Femur (tissue), 1 donor: ENCODE measurements at places on chromosomes 2 and 18.

DNA sequence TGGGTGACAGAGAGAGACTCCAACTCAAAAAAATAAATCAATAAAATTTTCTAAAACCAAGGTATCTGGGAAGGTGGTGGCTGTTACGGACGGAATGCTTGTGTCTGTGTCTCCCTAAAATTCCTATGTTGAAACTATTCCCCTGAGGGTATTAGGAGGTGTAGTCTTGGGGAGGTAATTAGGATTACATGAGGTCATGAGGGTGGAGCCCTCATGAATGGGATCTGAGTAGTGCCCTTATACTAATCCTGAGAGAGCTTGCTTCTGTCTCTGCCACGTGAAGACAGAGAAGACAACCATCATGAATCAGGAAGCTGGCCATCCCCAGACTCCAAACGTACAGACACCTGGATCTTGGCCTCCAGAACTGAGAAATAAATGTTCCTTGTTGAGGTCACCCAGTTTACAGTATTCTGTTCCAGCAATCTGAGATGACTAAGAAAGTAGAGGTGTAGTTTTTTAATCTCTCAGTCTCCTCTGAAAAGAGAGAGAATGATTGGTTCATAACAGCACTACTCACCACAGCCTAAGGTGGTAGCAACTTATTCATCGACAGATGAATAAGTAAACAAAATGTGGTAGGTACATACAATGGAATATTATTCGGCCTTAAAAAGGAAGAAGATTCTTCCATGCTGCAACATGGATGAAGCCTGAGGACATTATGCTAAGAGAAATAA, 38.4 kb downstream of the TGFBRAP1 start:
- no peak for DNase-seq

DNA sequence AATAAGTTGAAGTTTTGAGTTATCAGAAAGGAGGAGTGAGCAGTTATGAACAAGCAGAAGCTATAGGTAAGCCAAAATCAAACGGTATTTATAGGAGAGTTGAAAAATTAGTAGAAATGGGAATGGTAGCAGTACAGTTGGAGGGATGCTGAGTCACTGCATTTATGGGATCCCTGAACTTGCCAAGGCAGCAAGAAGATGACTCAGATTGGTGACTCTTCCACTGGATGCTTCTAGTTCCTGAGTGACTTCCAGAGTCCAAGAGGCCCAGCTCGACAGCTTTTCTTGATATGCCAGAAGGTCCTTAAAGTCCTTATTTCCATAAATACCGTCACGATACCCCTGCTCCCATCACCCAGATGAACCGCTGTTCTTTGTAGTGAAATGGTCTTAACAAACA, 31.1 kb upstream of the ACTR3 start:
- DNase-seq: no peak

GRCh38 chr2:74558284-74559230, 4.0 kb downstream of the DOK1 start:
- DNase-seq: no peak

DNA sequence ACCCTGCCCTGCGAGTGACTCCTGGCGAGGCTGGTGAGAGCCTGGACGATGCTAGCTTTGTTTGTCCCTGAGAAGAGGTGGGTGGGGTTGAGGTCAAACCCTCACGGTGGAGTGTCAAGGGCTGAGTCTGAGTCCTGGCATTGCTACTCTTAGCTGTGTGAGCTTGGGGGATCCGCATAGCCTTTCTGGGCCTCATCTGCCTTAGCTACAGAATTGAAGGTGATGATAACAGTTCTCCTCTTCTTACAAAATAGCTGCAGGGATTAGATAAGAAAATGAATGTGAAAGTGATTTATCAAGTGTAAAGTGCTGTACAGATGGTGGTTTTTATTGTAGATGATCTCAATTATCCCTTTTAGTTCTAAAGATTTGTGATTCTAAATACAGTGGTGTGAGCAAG, 144.6 kb downstream of the LPIN1 start:
- no peak for DNase-seq

- no peak for DNase-seq
These were observed 1598.7 kb upstream of the ACVR2A start for GRCh38 chr2:146246002-146246735.

DNA sequence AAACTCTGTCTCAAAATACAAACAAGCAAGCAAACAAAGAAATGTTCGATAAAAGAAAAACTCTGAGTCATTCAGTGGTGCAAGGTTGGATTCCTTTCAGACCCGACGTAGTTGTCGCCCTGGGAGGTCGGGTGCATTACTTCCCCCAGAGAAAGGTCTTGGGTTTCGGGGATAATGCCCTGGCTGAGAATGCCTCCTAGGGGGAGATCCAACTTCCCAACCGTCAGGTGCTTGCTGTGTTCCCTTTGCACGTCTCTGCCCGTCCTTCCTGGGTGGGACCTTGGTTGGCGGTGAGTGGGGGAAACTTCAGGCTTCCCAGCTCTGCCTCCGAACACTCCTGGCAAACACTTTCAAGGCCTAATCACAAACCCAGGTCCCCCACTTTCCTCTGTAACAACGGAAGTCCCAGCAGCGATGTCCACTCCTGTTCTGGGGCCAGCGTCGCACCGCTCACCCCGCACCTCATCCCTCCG, 609 bp downstream of the TPGS2 start:
- DNase-seq: no peak

GRCh38 chr18:8773980-8774379, 68.6 kb downstream of the MTCL1 start:
- DNase-seq: no peak

DNA sequence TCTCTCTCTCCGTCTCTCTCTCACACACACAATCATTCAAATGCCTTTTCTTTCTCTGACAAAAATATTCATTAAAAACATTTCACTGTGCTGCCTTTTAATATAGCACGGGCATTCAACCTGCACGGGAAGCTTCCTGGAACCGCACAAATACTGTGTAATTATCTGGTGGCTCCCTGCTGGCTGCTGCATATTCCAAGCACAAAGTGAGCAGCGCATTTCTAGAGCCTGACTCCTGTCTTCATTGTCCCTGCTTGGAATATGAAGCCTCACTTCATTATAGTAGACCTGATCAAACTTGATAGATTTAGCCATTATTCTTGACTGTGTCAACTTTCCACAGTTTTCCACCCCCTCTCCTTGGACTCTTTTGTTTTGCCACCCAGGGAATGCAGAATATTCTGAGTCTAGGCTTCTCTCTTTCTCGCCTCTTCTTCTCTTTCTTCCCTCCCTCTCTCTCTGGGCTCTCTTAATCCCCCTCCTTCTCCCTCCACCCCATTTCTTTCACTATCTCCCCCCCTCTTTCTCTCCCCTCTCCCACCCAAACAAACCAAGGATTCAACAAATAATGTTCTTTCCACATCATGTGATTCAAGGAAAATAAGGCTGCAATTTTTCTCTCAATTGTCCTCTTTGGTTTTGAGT, 672.1 kb upstream of the FANCL start:
- no peak for DNase-seq

DNA sequence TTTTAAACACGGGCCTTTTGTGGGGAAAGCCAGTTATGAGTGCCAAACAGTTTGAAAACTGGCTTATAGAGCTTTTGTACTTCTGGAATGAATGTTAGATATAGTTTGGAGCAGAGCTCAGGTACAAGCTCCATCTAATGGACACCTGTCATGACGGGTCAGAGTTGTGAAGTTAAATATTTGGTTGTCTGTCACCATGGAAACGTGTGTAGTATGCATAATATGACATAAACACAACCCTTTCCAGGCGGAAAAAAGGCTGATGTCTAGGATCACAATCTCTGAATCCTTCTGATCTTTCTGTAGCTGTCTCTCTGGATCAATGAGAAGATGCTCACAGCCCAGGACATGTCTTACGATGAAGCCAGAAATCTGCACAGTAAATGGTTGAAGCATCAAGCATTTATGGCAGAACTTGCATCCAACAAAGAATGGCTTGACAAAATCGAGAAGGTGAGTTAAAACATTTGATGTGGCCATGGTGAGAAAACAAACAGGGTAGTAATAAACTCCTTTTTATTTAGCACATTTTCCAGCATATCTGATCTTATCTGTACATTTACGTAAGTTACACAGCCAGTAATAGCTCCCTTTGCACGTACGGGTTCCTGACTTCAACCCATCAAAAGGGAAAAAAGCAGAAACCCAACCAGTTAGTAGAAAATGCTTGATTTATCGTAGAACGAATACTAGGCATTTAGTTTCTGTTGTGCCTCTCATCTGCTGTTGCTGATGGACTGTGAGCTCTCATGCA, 80.6 kb upstream of the EML6 start:
- no peak for DNase-seq

GRCh38 chr2:54546923-54547720, 91.0 kb downstream of the SPTBN1 start:
- no peak for DNase-seq

- no peak for DNase-seq
These were observed 65.2 kb upstream of the MGAT4A start for GRCh38 chr2:98795891-98796676.

DNA sequence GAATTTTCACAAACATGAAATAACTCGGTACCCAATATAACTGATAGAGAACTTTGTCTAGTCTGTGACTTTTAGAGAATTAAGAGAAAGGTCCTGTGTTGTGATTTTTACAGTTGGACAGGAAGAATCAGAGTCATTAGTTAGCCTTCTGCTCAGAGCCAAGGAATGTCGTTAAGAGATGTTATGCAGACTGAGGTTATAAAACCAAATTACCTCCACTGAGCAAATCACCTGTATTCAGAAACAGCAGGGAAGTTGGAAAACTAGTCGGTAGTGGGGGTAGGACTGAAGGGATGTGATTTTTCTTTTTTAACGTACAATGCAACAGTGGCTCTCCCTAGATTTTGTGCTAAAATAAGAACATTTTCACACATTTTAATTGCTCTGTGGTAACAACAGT, 18.5 kb downstream of the TANK start:
- DNase-seq: no peak

- DNase-seq: no peak
These were observed 163.3 kb upstream of the SIX3 start for GRCh38 chr2:44778221-44778654.

DNA sequence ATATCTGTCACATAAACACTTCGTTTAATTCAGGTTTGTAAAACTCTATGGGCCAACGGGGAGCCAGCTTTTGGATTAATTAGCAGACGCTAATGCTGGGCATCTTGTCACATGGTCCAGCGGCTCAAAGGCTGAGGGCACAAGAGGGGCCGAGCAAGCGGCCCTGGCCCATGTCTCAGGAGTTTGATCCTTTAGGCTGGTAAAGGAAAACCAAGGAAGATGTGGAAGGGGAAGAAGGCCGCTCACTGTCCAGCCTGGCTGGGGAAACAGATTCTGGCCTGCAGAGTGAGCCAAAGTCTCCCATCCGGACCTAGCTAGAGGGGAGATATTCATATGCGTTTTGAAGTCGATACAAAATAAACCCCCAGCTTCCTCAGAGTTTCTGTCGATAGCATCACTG, 248.6 kb upstream of the SIX2 start:
- DNase-seq: no peak

DNA sequence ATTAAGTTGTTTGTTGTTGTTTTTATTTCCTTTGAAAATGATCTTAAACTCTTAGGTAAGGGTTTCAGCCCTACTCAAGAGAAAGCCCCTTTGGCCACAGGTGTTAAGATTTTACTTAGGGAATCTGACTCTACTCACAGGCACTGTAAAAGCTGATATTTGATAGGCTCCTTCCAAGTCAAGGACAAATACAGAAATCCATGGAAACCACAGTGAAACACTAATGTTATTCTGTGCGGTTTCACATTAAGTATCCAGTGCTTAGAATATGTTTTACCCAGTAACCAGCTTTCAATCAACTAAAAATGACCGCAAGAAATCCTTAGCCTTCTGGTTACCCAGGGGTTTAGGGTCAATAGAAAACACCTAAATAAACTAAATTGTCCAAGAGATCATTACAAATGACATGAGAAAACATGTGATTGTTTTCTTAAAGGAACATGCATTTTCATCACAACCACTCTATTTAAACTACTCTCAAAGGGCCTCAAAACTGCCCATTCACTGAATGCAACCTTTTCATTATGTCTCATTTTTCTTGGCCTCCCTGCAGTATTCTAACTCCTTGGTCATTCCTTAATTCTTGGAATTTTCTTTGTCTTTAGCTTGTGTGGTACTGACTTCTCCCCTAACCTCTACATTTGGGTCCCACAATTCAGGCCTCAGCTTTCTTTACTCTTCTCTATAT, 56.0 kb downstream of the CDH2 start:
- DNase-seq: no peak

- no peak for DNase-seq
These were observed 190.5 kb upstream of the TWIST2 start for GRCh38 chr2:238657132-238658053.

DNA sequence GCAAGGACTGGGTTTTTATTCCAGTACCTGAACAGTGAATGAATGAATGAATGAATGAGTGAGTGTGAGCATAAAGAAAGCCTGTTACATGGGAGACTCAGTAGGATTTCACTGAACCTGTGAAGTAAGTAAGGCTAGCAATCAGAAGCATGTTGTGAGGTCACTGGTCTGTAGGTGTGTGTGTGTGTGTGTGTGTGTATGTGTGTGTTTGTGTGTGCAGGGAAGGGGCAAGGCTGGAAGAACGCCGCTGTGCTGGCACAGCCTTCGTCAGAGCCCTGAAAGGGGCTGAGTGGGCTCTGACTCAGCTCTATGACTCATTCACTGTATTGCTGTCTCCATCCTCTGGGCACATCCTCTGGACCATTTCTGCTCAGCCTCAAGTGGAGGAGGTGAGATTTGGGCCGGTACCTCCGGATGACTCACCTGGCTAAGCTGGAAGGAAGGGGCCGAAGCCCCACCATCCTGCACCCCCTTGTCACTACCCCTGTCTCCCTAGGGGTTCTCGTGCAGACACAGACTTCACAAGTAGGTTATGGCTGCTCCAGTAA, 51.4 kb upstream of the MRPL33 start:
- DNase-seq: no peak
